ENCODE measurements at places on chromosomes 3 and 15.

- no peak for DNase-seq
Observed at GRCh38 chr3:139764069-139764905, 86.5 kb upstream of the NMNAT3 start.

GRCh38 chr15:96896766-96897165, 566.3 kb downstream of the NR2F2 start:
- DNase-seq = no peak

DNA sequence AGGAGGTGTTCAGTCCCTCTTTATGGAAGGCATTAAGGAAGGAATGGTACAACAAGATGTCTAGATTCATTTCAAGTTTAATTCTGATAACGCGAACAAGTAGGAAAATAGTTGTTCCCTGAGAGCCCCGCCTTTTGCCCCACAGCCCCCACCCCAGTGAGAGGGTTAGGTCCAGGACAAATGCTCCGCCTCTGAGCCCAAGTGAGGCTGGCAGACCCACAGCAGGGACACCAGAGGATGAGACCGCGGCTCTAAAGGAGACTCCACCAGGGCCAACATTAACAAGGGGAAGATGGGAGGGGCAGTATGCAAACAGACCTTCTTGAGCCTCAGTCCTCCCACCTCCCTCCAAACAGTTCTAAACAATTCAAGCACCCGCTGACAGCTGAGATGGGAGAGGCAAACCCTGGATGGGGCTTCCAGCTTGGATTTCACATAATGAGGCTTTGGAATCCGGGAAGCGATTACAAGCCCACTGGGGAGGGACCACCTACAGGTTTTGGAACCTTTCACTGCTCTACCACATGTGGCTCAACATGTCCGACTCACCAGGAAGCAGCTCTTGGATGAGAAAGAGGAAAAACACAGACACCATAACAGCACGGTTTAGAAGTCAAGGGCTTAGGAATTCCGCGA, 42.9 kb upstream of the IREB2 start:
- no peak for DNase-seq

DNA sequence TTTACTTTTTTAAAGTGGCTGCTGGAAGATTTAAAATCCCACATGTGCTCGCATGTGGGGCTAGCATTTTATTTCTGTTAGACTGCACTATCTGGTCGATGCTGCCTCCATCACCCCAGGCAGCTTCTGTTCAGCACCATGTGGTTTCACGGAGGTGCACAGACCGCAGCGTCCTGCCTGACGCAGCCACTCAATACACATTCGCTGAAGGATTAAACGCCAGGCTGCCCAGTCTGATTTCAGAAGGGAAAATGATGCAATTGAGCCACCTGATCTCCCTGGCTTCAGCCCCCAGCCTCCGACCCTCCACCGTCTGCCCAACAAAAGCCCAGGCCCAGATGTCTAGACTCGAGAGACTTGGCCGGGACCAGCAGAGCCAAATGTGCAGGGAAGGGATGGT, 84.5 kb downstream of the MEGF11 start:
- no peak for DNase-seq

GRCh38 chr3:54527521-54527920, 400.3 kb downstream of the LRTM1 start:
- no peak for DNase-seq

GRCh38 chr3:57434041-57434440, 110.1 kb downstream of the DNAH12 start:
- peak; percentile 5 for DNase-seq

GRCh38 chr15:31774045-31774444, 256.3 kb upstream of the CHRNA7 start:
- no peak for DNase-seq

All from HFF-Myc (cell line).